ENCODE measurements at places on chromosomes 2 and 18.

DNA sequence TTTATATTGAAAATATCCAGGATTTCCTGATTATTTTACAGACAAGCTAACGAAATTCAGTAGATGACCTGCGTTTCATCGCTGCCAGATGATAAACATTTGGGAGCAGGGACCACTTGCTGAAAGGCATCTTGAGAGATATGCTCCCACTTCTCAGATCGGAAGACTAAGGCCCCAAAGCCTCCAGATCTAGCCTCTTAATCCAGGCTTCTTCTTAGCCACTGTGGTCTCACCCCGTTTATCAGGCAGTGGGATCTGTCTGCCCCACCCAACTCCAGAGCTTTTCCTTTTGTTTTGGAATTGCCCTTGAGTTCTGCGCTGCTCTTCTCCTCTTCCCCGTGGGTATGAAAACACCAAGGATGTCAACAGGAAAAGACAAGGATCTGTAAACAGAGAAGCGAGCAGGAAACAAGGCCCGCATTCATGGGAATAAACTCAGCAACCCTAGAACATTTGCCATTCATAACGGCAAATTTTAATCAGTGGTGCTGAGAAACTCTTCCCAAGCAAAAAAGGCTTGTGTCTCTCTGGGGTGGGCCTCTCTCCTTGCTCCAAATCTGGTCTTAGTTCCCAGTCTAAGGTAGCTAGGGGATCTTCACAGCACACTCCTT lies 21.4 kb downstream of the MYL12B start:
- no peak for DNase-seq

DNA sequence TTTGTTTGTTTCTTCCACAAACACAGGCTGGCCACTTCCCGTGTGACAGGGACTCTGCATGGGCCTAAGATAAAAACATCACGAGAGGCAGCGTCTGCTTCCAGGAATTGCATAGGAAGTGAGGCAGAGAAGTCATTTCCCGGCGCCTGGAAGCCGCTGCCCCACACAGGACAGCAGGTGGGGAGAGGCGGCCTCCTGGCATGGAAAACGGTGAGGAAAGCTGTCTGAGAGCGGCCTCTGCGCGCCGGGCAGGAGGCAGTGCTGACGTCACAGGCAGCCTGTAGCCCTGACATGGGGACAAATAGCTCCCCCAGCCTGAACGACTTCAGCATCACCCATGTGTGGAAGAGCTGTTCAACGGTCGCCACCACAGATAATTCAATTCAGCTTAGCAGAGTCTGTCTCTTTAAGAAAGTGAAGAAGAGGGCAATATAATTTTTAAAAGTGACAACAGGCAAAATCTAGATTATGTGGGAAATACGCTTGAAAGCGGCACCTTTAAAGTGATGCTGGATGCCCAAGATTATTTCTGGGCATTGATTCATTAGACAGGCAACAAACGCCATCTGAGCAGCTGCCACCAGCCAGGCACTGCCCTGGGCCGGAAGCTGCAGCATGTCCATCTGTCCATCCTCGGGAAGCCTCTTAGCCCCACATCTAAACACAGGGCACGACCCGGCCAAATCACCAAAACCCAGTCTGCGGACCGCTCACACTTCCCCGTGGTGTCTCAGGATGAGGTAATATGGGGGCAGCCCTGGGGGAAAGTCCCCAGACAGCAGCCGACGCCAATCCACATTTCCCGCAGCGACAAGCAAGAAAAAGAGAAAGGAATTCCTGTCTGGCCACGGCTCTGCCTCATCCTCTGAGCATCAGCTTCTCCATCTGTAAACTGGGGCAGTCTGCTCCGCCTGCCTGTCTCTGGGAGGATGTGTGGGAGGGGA lies 138.9 kb downstream of the PXDN start:
- no peak for DNase-seq

GRCh38 chr2:85457877-85458316 lies 39.4 kb downstream of the SH2D6 start:
- no peak for DNase-seq

- no peak for DNase-seq
Observed at GRCh38 chr2:120953066-120953756, 217.5 kb downstream of the GLI2 start.

GRCh38 chr2:135820003-135820618 lies 16.9 kb downstream of the LCT start:
- no peak for DNase-seq

DNA sequence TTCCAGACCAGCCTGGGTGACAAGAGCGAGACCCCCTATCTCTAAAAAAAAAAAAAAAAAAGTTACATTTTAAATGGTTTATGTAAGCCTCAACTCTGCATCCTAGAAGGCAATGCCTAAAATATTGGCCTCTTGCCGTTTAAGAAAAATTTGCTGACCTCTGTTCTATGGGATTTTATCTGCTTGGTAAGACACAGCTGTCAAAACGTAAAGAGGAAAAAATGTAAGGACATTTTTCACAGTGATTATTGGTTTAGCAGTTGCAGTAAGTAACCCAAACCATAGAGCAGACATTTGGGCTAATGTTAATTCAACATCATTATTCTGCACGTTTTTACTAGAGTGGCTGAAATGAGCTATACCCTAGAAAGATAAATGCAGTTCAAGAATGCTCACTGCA lies 14.4 kb upstream of the E2F6 start:
- no peak for DNase-seq

DNA sequence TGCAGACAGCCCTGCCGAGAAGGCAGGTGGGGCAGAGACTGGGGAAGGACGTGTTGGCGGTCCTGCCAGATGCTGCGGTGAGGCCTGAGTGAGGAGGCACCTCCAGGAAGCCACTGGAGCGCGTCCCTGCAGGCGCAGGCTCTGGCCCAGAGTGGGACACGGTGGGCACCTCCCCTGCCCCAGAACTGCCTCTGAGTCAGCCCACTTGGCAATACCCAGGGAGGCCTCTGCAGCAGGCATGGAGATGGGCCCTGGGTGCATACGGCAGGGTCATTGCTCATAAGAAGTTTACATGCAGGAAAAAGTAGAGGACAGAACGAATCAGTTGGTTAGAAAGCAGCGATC lies 195.9 kb downstream of the TFCP2L1 start:
- no peak for DNase-seq

GRCh38 chr2:25690058-25690457 lies 16.7 kb upstream of the DTNB start:
- no peak for DNase-seq

DNA sequence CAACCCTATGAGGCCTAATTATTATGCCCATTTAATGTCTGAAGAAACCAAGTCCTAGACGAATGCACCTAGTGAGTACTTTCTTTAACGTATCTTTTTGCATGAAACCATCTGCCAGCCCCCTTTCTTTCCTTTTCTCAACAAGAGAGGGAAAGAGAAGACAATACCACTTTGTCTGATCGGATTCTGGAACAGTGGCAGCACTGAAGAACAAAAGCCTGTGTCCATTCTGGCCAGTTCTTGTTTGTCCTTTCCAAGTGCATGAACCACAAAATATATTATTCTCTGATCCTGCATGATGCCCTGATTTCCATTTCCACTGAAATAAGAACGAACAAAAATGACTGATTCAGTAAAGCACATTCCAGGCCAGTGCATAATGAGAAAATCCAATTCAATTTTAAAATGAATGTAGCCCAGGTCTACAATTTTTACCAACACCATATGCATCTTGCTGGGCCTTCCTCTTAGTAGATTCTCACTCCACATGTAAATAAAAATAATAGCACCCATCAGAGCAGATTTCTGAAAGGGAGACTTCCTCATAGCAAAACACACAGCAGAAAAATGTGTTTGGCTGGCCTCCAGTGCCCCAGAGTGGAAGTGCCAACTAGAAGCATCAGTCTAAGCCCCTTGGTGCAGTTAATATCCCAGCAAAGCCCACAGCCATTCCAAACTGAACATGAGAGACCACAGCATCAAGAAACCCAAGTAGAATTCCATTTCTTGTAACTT lies 422.6 kb upstream of the ID2 start:
- DNase-seq: peak; percentile 48
